Right forelimb (tissue), 1 donor: ENCODE measurements at places on chromosomes 2 and 18.

DNA sequence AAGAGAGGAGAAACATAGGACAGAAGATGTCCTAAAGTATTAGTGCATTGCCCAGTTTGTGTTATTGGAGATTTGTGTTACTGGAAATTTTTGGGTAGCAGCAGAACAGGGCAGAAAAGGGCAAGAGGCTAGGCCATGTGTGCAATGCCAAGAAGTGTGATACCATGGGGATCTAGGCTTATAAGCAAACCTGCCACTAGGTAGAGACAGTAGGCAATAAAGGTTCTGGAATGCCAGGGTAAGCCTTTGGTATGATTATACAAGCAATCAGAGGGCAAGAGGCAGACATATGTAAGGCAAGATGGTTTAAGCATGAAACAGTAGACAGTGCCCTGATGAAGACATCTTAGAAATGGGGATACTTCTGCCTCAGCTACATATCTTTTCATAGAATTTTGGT, 12.3 kb upstream of the CERS6 start:
- no peak for DNase-seq

DNA sequence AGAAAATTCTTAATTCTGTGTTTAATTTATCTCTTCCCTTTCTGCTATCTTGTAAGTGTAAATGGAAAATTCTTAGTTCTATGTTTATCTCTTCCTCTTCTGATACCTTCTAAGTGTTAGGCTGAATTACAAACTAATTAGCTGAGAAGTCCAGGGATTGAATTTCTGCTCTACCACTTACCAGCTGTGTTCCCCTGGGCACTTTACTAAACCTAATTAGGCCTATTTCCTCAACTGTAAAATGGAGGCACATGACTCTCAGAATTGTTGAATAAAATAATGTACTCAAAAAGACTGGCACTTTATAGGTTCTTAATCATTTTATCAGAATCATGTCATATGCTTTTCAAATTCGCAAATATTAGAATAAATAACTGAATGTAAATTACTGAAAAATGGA, 146.3 kb downstream of the MAP2 start:
- no peak for DNase-seq

DNA sequence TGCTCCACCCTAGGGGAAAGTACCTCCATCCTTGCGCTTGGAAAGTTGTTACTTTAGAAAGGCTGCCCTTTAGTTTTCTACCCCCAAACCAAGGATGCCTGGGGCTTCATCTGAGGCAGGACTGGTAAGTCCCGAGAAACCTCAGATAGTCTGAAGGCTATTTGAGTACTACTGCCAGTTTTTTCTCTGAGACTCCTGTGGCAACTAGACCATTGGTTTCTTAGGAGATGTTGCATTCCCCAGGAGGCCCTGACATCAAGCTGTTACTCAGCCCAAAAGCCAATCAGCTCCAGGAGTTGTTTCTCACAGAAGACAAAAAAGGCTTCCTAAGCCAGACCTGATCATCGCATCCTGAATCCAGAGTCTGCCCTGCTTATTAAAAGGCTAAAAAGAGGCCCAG, 67.2 kb downstream of the COLEC12 start:
- no peak for DNase-seq

GRCh38 chr18:50338715-50339114, 36.1 kb upstream of the SKA1 start:
- DNase-seq, result no peak

- DNase-seq, result no peak
Measured at GRCh38 chr2:238233625-238234024, 6.2 kb downstream of the HES6 start.

GRCh38 chr18:24185805-24186204, 46.9 kb downstream of the CABYR start:
- no peak for DNase-seq

- no peak for DNase-seq
Measured at GRCh38 chr18:34501553-34501952, 208.5 kb upstream of the DTNA start.

DNA sequence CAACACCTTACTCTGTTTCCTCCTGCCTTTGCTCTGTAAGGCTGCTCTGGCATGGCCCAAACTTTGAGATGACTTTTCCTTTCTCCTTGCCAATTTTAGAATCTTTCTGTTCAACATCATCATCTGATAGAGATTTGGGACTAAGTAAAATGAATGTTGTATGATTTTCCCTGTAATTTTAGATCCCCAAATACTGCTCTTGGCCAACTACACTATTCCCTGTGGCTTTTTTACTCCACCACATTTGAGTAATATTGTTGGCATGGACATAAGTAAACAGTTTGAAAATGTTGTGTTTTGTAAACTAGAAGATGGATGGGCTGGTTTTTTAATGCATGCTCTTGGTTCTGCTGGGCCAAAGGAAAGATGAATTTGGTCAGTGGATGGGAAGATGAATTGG, 12.1 kb downstream of the LTBP1 start:
- no peak for DNase-seq

DNA sequence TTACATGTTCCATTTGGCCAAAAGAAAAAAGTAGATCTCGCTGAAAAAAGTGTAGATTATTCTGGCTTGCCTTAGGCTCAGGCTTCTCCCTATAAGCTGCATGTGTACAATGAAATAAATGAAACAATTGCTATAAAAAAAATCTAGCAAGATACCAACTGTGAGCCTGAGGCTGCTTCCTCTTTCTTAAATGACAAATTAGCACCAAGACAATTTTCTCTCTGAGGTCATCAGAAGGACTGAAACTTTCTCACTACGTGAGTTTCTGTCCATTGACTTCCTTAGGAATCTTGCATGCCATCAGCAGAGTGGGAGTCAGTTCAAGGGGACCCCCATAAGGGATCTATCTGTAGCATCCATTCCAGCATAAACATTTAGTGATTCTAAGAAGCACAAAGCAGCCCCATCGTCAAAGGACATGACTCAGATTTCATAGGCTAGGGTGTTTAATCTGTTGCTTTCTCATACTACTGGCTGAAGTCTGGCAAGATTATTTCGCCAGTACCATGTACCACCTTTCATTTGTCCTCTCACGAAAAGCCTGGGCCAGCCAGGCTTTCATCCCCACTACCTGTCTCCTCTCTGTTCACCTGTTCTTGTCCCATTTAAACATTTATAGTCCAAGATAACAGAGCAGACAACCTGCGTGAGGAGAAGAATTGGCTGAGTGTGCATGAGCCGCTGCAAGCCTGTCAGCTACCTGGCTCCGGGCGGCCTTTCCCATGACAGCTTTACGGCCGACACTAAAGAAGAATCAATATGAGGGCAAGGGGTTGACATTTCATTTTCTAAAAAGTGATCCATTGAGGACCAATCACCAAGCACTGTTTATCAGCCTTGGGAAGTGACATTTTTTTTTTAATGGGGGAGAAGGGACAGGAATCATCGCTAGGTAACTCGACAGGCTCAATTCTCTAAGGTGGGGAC, 120.0 kb downstream of the EPHA4 start:
- no peak for DNase-seq

- DNase-seq, result no peak
Measured at GRCh38 chr2:119477113-119477505, 45.5 kb downstream of the TMEM37 start.

DNA sequence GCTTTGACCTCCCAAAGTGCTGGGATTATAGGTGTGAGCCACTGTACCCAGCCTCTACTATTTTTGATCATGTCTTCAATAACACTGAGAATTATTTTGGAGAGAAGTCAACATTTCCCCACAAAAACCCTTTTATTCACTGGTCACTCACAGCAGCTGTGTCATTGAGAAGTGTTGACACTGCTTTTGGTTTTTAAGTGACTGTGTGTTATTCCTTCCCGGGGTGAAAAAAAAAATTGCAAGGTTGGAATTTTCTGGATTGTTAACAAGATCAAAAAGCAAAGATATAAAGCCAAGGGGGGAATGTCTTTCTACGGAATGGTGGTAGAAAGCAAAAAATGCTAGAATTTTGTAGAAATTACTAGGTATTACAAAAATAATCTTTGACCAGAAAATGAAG, 61.5 kb downstream of the TANC1 start:
- no peak for DNase-seq

DNA sequence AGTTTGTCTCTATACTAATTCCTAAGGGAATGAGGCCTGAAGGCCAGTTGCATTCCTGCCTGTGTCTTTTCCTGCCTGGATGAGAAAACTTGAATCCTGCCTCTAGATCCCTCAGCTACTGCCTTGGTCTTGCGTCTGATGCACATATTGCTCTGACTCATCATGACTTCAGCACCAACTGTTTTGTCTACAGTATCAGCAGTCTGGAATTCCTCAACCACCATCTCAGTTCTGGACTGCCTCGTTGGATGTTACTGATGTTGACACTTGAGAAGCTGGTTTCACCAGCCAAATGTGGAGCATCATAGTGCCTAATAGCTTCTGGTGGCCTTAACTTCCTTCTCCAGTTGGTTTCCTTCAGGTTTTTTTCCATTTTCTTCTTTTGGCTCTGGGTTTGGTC, 211.0 kb downstream of the CTNNA2 start:
- no peak for DNase-seq

- no peak for DNase-seq
Measured at GRCh38 chr2:88197732-88198131, 27.6 kb downstream of the THNSL2 start.

- no peak for DNase-seq
Measured at GRCh38 chr2:159879051-159879604, 81.1 kb upstream of the CD302 start.

DNA sequence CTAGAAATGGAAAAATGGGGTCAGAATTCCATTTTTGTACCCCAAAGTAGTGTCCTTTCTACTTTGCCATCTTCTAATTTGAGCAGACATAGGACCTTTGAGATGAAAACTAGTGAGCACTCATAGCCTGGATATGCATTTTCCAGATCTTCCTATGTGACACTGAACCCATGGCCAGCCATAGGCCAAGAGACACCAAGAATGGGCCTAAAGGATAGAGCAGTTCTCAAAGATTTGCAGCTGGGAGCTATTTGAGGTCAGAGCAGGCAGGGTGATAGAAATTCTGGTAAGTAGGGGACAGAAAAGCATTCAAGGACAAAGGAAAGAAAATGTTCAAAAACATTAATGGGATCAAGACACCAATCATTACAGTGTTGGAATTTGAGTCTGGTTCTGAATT, 332.8 kb downstream of the MYCN start:
- DNase-seq, result no peak

- DNase-seq, result no peak
Measured at GRCh38 chr18:66557091-66557490, 46.8 kb downstream of the CDH19 start.

GRCh38 chr2:70671092-70671675, 96.8 kb downstream of the ADD2 start:
- DNase-seq, result no peak

DNA sequence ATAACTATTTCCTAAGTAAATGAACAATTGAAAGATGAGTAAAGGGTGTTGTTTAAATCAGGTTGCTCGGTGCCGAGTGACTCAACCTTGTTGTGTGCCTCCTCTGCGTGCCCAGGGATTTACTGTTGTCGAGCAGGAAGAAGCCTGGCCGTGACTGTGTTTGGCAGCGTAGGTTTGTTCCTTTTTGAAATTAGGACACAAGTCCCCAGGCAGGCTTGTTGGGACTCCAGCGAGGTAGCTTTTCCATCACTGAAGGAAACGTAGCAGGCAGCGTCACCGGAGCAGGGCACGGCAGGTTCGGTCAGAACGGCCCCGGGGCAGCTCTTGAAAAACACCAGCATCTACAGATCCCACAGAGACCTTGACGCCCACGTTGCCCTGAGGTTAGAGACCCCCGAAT, 48.6 kb downstream of the TMEM18 start:
- no peak for DNase-seq

GRCh38 chr2:158484892-158485556, 28.3 kb downstream of the PKP4 start:
- no peak for DNase-seq

- no peak for DNase-seq
Measured at GRCh38 chr2:216942016-216942415, 82.2 kb upstream of the TNP1 start.

- no peak for DNase-seq
Measured at GRCh38 chr2:46239847-46240181, 57.4 kb upstream of the EPAS1 start.

DNA sequence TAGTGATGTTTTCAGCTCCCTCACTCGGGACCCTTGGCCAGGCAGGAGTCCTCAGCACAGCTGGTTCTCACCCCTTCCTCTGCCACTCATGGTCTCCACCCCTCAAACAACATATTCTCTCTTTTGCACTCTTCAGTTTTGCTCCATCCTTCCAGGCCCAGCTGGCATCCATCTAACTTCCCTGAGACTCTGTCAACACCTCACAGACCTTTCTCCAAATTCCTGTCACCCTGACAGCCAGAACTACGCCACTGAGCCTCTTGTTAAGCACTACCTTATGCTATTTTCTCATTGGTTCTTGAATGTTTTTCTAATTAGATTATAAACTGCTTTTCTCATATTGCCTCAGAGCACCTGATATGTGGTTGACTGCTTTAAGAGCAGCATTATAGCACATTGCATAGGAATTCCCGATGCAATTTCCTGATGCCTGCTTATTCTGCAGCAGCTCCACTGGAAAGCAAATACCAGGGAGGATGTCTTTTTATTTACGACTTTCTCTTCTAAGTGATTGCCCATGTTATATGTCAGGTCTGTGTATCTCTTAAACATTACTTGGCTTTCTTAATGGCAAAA, 12.4 kb upstream of the INO80C start:
- DNase-seq, result no peak
